ENCODE measurements at places on chromosomes 1 and 21.

- no peak for DNase-seq
Measured at GRCh38 chr1:81231729-81232038, 569.0 kb upstream of the ADGRL2 start.

DNA sequence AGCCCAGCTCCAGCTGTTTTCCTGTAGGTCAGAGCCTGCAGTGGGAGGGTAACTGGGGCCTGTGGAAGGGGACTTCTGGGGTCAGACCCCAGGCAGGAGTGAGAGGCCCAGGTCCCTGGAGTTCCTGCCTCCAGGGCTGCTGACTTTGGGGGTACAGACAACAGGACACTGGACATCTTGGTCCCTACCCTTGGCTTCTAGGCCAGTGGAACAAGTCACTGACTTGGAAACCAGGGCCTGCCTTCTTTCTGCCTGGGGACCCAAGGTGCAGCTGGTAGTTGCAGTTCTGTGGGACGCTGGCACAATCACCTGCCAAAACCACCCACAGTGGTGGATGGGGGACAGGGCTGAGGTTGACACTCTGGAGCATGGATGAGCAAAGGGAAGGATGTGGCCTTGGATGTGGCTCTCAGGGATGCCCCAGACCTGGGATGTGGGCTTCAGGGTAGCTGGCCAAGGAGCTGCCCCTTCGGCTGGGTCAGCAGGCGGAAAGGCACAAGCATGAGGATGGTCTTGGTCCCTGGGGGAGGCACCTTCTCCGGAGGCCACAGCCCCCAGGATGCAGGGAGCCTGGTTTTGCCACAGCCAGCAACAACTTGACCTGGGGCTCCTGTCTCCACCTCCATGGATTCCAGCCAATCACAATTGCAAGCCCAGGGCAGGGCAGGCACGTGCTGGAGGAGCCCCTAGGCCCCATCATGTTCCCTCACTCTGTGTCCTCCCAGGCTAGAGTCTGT, 5.8 kb downstream of the JMJD4 start:
- DNase-seq = no peak

DNA sequence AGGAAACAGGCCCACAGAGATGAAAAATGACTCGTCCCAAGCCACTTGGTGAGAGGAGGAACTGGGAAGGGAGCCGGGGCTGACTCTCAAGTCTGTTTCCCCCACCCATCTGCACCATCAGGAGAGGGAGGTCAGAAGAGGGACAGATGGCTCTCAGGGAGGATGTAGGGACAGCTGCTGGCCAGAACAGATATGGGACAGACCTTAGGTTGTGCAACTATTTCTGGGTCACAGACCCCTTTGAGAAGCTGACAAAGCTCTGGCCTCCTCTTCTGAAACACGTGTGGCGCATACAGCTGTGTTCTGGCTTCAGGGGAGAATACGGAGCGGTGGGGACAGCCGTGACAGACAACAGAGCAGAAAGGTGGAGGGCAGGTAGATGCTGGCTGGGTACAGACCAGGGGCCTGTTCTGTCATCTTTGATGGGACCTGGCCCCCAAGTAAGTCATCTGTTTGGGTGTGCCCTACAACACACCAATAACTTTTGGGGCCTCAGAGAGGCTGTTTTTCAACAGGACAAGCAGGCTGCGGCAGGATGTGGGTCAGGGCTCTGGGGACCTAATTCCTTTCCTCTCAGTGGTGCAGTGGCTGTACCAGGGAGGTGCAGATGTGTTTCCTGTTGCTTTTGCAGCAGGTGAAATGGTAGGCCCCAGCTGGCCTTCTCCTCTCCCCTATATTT, 7.3 kb downstream of the SH3BGRL3 start:
- no peak for DNase-seq

DNA sequence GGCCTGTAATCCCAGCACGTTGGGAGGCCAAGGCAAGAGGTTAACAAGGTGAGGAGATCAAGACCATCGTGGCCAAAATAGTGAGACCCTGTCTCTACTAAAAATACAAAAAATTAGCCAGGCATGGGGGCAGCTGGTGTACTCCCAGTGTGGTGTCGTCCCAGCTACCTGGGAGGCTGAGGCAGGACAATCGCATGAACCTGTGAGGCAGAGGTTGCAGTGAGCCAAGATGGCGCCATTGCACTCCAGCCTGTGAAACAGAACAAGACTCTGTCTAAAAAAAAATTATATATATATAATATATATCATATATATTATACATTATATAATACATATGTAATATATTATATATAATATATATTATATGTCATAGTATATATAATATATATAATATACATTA, 249.2 kb upstream of the TPTE start:
- no peak for DNase-seq

- peak; percentile 14 for DNase-seq
Measured at GRCh38 chr21:37916310-37917051, at the start of gene KCNJ6. TSS of gene KCNJ6 (minus strand) at chr21:37916457. CDS start at chr21:37840682, 75,775 bp downstream.

GRCh38 chr1:82485591-82486369, 685.0 kb downstream of the ADGRL2 start:
- peak; percentile 8 for DNase-seq

DNA sequence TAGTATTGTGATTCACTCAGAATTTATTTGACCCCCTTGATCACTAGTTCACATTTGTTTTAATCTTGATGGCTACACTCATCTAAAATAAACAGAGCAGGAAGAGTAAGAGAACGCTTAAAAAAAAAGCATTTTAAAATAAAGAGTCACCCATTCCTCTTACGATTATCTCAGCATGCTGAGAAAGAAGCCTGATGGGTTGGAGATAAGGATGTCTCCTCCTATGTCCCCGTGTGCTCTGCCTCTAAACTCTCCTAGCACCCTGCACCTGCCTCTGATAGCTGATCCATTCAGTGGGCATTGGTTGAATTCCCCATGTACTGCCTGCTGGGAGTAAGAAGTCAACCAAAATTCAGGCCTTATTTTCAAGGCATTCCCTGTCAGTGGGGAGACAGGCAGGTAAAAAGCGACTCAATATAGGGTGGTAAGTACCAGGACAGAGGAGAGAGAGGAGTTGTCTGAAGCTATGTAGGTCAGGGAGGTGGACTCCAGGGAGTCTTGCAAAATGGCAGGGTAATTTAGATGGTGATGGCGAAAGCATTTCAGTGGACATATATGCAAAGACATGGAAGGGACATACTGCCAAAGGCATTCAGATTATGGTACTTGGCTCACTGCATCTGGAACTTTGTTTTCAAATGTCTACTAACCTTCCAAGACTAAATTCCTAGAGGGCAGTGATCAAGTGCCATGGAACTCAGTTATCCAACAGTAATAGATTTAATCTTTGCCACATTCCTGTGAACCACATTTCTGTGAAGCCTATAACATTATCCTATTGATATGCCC, 18.4 kb downstream of the ELAVL4 start:
- no peak for DNase-seq

DNA sequence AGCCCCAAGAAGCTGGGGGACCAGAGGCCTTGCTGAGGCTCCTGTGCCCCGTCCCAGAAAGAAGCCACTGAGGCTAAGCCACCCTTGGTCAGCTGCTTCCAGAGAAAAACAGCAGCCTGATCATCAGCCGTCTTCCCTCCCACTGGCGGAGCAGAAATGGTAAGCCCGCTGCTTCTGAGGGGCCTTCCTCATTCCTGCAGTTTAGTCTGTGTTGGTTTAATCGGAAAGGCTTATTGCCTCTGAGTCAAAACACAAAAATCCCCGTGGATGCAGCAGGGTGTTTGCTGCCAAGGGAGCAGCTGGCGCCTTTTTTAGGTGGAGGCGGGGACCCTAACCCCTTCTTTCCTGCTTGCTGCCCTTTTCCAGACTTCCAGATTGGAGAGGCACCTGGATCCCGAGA, 33.9 kb downstream of the SPSB1 start:
- DNase-seq = no peak

- no peak for DNase-seq
Measured at GRCh38 chr1:176558561-176558960, 95.6 kb downstream of the PAPPA2 start.

- DNase-seq = no peak
Measured at GRCh38 chr1:119688810-119689209, 22.9 kb upstream of the PHGDH start.

- DNase-seq = peak; percentile 10
Measured at GRCh38 chr1:219498666-219499065, 114.2 kb downstream of the ZC3H11B start.

DNA sequence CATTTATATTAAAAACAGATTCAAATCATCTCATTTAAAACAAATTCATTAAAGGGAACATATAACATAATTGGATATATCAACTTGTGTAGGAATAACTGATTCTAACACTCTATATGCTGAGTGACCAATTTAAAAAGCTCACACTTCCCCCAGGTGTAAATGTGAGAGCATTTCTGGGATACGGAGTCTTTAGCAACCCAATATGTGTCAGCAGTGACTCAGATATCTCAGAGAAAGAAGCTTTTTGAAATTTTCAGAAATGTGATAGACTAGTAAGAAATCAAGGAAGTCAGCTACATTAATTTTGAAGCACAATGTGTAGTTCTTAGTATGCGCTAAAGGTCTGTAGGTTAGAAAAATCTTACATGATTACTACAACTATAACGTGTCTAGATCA, 87.9 kb upstream of the SERTAD4 start:
- no peak for DNase-seq

- no peak for DNase-seq
Measured at GRCh38 chr1:234958706-234959657, 169.7 kb downstream of the TOMM20 start.

DNA sequence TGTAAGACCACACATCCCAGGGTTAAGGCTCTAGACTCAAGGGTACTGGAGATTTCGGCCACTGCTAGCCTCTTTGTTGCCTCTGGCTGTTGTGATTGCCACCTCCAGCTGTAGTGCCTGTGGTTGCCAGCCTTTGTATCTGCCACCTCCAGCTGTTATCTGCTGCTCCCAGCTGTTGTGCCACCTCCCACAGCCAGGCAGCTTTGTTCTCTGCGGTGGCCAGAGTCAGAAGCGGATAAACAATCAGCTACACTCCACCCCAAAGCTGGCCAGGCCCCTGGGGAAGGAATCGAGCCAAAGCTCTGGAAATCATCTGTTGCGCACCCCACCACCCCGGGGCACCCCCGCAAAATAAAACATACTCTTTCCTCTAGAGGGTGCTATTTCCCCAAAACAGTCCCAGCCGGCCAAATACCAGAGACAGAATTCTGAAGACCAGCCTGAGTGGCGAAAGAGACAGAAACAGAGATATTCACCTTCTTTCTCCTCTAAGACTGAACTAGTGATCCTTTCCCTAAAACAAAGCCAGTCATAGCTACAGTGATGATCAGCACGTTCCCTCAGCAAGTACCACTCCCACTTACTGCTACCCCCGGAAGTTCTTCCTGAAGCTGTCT, 14.8 kb upstream of the PIGM start:
- DNase-seq = no peak

DNA sequence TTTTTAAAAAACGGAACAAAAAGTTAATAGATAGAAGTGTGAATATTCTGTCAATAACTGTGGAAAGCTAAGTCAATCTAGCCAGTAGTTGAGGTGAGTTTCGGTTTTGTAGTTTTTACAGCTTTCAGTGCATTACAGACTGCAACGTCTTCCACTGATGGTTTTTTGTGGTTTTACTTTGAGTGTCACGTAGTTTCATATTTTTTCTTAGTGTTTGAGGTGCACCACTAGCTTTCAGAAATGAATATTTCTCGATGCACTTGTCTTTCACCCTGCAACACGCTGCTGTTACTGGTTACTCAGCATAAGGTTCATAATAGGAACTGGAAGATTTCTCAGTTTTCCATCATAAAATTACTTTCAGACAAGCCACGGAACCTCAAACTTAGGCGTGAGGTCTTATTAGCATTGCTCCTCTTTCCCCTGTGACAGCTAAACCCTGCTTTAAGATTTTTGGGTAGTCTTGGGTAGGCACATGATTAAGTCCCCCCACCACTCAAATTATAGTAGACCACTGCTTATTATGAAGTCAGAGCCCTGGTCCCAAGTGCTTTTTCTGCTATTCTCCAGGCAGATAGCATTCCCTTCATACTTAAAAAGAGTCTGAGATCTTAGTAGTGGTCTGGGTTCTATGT, 1412.7 kb downstream of the KCNT2 start:
- no peak for DNase-seq

DNA sequence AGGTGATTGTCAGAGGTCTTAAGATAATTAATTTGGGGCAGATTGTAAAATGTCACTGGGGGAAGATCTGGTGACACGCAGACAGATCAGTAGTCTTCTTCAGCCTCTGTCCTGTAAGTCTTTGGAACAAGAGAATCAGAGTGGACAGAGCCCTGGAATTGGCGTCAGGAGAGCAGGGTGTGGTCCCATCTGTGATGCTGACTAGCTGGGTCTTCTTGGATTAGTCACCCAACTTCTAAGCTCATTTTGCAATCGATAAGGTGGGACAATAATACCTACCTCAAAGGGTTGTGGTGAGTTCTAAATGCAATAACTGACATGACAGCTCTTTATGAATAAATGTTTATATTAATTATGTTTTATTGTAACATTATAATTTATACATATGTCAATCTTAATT, 4.8 kb downstream of the FASLG start:
- DNase-seq = no peak

- peak; percentile 25 for DNase-seq
Measured at GRCh38 chr1:151371370-151372057, 991 bp downstream of the SELENBP1 start.

DNA sequence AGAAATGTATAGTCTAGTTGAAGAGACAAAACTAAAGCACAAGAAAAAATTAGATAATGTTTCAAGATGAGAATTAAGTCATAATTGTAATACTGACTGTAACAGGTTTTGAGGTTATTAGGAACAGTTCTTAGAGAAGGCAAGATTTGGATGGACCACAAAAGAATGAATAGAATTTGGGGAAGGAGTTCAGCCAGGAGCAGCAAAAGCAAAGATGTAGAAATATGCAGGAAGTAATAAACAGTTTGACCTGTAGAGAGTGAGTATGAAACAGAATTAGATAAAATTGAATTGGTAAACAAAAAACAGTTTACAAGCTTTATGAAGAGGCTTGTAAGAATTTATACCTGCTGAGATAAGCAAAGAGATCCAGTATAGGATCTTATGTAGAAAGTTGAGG, 16.3 kb downstream of the VPS45 start:
- DNase-seq = no peak

DNA sequence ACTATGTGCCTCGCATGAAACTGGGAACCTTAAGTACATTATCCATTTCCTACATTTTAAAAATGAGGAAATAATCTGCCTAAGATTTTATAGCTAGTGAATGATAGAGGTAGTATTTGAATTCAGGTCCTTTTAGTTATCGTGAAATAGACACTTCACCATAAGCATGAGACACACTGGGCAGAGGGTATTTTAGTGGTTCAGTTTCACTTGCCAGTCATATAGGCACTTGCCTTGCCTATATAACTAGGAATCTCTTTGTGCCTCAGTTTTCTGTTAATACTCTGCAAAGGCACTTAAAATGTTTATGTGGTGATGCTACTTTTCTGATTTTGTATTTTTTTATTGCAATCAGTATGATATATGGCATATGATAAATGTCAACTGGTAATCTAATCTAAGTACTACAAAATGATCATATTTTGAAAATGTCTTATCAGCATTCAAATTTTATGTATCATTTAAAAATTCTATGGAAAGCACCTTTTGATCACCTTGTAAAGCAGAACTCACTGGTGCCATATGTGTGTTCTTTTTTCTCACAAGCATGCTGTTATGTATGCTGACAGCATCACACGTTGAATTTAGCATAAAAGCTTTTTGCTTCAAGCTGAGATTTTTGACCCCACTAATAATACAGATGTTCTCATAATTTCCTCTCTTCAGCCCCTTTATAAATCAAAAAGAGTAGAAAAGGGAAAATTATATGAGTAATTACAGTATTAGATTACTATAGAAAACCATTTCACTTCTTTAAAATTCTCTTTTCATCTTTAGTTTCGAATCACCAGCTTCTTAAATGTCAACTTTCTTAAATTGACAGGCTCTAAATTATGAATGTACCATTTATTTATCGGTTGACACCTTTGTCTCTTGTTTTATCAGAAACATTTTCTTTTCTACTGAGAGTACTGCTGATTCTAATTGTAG, 52.6 kb downstream of the RPS6KC1 start:
- no peak for DNase-seq

Measured in GM04504 (cell line).